NB4 (cell line): ENCODE measurements at places on chromosomes 5 and 9.

DNA sequence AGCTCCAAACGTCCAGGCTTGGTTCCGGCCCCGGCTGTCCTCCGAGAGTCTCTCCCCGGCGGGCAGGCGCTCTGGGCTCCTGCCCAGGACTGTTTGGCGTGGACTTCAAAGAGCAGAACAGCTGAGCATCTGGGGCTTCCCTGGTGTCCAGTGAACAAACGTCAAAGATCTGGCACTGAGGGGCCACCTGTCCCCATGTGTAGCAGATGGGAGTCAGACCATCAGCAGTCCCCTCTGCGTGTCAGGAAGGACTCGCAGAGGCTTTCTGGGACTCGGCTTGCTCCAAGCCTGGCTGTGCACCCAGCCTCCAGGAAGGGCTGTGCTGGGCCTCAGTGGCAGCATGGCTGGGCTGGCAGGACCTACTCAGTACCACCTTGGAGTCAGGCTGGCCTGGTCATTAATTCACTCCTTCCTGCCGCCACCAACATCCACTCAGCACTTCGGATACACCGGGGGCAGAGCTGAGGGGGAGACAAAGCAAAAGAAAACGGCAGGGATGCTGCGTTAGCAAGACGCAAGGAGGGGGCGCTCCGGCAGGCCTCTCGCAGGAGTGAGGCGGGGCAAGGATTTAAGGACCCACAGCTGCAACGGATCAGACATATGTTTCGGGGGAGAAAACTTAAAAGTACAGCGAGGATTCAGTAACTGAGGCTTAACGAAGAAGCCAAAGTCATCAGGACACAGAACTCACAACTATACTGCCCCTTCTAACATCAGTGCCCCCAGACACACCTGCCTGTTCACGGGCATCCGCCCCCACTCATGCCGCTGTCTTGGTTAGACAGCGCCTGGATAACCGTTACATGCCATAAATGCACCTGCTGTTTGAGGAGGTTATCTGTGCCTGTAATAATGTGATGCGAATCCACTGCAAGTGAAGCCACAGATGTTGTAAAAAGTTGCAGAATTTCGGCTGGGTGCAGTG, 164.5 kb upstream of the PHYKPL start:
- DNase-seq: no peak

- DNase-seq: peak; percentile 66
These were observed 1.8 kb downstream of the POU4F3 start for GRCh38 chr5:146340260-146341081.

GRCh38 chr5:97838214-97838613, 655.2 kb upstream of the RIOK2 start:
- peak; percentile 70 for DNase-seq

GRCh38 chr9:108477529-108478006, 378.2 kb downstream of the ACTL7B start:
- DNase-seq: peak; percentile 8

DNA sequence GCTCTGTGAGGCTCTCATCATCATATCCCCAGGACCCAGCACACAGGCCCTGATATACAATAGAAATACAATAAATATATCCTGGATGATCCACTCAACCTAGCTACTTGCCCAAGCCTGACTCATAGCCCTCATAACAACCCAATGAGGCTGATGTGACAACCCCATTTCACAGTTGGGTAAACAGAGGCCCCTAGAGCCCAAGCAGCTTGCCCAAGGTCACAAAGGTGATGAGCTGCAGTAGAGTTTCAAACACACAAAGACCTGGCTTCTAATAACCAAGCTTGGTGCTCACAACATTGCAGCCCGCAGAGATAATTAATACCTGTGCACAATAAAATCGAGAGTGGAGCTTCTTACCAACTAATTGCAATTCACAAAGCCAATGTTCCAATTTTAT, 3.2 kb upstream of the AKNA start:
- no peak for DNase-seq

DNA sequence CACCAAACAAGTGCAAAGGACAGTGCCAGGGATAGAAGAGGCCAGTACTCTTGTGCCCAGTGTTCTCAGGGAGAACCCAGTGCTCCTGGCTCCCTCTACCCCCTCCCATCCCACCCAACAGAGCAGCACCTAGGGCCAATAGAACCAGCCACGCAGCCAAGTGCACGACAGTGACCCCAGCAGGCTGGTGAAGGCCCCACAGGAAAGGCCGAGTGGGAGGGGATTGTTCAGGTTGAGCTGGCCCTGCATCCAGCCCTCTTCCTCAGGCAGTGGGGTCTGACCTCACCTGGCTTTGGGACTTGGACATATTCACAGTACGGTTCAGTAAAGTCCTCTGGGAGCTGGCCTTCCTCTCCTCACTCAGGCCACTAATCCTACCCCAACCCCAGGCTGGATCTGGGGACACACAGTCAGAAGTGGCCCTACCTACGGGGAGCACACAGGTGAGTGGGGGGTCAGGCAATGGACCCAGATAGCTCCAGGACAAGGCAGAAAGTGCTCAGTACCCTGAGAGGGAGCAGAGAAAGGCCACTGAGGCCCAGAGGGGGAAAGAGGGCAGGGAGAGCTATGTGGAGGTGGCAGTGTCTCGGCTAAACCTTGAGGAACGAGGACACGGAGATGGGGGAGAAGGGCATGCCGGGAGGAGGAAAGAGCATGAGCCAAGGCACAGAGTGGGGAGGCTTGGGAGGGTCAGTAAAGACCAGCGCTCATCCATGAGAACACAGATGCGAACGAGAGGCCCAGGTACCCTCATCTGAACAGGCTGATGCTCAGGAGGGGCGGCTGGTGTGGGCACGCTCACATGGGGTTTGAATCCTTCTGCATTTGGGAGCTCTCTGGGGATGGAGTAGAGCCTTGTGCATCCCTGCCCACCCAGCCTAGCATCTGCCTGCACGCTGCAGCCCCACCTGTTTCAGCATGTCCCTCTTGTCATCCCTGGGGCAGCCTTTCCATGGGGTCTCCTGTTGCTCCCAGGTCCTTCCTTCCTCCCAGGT, 25.6 kb downstream of the POLR1E start:
- peak; percentile 22 for DNase-seq

- DNase-seq: no peak
These were observed 19.7 kb downstream of the CPEB4 start for GRCh38 chr5:173907686-173908371.

GRCh38 chr9:124365036-124365435, 50.2 kb downstream of the PSMB7 start:
- DNase-seq: no peak

DNA sequence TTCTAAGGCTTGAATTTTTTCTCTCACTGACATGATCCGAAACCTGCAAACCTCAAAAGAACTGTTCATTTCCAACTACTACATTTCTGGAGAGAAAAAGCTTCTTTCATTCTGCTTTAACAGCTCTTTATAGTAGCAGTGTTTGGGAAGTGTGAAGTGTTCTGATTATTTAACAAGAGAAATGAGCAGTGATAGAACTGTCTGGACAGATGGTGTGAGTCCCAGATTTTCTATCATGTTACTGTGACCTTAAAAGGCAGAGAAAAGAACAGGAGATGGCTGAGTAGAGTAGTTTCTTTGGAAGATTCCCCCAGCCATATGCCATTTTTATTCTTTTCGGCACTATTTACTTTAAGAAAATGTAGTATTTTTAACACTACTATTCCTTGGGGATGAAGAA, 41.3 kb upstream of the TAL2 start:
- DNase-seq: no peak

GRCh38 chr5:73314395-73315257, 134.0 kb downstream of the FOXD1 start:
- DNase-seq: peak; percentile 60

- DNase-seq: peak; percentile 22
These were observed 131.0 kb upstream of the VCAN start for GRCh38 chr5:83340511-83340918.

DNA sequence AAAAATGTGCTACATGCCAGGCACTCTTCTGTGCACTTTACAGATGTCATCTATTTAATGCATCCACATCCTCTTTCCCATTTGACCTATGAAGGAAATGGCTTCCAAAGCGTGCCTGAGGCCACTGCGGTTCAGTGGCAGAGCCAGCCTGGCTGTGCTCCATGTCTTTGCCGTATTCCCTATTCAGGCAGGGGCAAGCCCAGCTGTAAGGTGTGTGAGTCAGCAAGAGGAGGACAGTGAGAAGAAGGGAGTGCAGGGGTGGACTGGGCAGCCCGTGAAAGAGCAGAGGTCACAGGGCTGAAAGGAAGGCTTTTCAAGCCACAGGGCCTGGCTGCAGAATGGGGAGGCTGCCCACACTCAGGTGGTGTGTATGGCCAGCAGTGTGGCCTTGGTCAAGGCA, 91.7 kb downstream of the HRH2 start:
- no peak for DNase-seq

DNA sequence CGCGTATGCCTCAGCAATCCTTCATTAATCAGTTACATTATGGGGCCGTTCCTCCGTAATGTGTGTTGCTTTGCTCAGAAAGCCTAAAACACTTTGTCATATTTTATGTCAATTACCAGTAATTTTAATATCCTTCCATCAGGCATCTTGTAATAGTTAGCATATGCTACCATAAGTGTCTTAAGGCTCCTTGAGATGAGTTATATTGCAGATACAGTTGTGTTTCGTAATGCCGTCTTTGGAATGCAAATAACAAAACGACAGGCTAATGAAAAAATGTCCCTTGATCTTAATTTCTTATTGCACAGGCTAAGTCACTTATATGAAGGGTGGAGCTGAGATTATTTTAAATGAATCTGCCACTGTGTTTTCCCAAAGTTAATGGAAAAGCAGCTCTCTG, 50.5 kb downstream of the TBCA start:
- no peak for DNase-seq

DNA sequence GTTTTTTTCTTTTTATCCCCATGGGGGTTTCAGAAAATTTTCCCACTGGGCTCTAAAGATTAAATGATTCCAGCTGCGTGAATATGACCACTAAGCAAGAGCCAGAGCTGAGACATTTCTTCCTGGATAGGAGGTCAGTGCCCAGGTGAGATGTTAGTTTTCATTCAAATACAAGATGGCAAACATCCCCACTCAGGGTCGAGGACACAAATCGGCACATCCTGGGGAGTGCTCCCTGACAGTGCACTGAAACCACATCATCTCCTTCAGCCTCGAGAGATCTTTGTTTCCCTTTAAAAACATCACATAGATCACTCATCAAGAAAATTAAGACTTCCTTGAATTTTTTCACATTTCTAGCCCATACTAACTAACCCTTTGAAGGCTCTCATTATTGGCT, 273.2 kb upstream of the PANK3 start:
- no peak for DNase-seq

DNA sequence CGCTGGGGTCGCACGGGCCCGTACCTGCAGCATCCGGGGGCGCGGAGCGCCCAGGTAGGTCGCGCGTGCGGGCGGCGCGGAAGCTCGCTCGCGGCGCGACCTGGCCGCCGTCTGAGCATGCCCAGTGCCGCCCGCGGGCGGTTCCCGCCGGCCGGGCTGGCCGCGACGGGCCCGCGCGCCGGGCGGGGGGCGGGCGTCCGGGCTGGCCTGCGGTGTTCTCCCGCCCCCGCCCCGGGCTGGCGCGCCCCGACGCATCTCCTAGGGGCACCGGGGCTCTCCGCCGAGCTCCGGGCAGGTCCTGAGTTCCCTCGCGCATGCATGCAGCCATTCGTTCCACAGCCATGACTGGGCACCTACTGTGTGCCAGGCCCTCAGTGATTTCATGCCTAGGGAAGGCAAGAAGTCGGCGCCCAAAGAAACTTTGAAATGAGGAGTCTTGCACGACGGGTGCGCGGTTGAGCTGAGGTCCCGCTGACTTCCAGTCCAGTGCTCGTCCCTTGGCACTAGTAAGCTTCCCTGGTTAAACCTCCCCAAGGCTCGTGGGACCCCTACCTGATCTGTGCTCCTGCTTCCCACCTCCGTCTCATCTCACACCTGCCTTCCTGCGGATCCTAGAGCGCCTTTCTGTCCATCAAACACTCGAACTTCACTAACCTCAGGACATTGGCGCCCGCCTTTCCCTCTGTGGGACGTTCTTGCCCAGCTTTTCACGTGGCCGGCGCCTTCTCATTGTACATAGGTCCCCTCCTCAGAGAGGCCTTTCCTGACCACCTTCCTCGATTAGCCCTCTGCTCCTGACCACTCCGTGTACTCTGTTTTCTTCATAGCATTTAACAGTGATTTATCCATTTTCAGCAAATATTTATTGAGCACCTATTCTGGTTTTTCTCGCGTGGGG, at the start of gene PTPN3:
Gene PTPN3 (minus strand): TSS at position 113 of the 898 bp plus-strand sequence. CDS start 34,873 bp downstream, outside the sequence.
- DNase-seq: no peak

DNA sequence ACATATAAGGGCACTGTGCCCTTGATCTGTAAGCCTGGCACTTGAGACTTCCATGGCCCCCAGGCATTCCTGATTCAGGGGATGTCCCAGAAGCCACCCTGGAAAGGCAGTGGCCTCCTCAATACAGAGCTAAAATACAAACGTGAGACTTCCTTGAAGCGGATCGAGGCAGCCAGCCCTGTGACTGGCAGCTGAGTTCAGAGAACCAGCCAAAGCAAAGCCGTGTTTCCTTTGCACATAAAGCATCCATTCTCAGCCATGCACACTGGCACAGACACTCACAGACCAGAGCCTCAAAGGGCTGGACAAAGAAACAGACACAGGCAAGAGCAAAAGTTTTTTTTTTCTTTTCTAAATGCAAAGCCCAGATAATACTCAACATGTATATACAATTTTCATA, 18.8 kb upstream of the CPEB4 start:
- no peak for DNase-seq

DNA sequence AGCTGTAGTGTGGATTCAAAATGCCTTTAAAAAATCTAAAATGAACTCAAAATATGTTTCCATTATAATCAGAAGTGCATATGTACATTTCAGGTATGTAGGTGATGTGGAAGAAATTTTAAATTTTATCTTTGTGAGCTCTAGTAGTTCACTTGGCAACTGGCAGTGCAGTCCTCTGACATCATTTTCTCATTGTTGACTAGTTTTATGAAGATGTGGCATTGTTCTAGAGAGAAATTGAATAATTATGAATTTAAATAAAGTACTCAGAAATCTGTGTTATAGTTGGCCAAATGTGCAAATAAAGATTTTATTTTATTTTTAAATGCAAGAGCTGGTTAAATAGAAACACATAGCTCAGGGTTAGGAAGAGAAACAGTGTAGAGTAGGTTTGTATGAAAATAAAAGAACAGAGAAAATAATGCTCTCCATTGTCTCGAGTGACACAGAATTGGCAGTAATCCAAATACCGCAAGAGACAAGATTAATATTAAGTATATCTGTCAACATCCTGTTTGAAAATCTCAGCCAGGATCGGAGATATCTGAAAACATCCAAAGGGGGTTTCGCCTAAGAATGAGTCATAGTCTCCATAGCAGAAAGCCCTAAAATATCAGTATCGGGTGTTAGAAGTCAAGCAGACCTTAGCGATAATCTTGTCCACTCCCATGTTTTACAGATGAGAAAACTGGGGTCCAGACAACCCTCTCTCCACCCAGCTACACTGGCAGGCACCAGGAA, 189.4 kb downstream of the CCDC192 start:
- no peak for DNase-seq

DNA sequence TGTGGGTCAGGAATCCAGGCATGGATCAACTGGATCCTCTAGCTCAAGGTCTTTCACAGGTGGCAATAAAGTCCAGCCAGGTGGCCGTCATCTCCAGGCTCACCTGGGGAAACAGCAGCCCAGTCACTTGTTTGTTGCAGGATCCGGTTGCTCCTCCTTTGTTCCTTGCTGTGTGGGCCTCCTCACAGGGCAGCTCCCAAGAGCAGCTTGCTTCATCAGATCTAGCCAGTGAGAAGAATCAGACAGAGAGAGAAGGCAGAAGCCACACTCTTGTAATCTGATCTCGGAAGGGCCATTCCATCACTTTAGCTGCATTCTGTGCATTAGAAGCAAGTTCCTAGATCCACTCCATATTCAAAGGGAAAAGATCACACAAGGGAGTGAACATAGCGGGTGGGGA, 3.2 kb upstream of the HSD17B3 start:
- DNase-seq: no peak
